GM23338 (cell line): ENCODE measurements at places on chromosomes 12 and 14. TPM values are rescaled to one million over a fixed set of nuclear protein-coding genes. Genes with fewer than 3 reads are reported as not detected.

DNA sequence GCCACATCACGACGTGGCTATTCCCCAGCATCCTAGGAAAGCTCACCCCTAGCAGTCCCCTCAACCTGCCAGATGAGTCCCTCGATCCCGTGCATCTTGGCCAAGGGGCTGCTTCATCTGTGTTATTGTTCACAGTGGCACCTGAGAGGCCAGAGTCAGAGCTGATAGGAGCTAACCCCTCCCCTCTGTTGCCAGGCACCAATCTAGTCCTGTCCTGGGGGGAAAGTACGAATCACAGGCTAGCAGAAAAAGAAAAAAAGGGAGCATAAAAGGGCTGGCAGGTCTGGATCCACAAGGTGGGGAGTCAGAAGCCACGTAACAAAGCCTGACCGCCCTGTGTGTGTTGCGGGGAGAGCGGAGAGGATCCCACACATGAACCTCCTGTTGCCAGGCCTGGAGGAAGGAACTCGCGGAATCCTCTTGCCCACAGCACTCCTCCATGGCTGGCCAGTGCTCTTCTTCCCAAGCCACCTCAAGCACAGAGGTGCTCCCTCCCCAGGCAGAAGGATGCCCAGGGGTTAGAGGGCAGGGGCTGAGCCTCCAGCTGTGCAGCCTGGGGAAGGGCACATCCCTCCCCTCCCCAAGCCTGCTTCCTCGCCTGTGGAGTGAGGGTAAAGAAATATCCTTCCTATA, 91.8 kb downstream of the ITPK1 start:
- DNase-seq, result no peak

DNA sequence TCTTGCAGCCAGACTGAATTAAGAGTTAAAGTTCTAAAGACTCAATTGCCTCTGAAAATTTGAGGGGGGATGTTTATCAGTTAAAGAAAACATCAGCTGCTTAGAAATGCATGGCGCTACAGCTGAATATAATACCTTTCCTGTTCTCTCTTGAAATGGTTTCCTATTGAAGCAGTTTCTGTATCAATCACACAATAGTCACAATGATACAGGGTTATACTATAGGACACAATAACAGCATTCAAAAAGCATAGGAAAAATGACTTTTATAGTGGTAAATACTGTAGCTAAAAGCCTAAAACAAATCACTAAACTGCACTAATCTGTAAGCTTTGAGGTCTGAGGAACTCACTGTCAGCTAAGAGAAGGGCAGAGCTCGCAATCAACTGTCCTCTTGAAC, 15.2 kb downstream of the MDGA2 start:
- no peak for DNase-seq

Gene GPRC5D
- polyA plus RNA-seq, result not detected in 2 replicates

Gene TSPAN19
- polyA plus RNA-seq, result 0.44 and 0.45 TPM in 2 replicates

DNA sequence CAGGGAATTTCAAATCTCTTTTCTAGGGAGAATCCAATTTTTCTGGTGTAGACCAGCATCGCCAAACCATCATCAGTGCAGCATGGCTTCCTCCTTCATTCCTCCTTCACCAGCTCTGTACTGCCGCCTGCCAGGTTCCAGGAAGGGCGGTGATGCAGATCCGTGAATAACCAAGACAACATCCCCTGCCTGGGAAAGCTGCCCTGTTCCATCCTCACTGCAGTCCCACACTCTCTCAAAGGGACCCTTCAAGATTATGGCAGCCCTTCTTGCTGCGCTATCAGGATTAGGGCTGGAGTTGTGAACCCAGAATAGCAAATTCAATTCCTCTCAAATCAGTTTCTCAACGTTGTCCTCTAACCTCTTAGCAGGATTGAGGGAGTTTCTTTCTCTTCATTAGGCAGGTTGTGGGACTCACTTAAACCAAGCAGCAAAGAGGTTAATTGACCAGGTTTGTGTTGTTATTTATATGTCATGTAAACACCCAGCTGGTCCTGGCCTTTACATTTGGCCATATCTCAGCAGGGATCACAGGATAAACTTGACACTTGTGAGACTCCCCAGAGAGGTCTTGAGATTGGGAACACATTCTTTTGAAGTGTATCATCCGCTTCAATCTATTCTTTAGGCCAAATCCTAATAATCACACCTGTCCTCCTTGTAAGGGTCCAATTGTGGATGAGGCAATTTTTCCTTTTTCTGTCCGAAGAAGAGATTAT, 26.2 kb downstream of the TMEM30B start:
- peak; percentile 74 for DNase-seq

Gene FOXG1
- polyA plus RNA-seq, result 0.05 and 0.07 TPM in 2 replicates

- DNase-seq, result peak; percentile 24
These were observed 15.2 kb downstream of the RILPL2 start for GRCh38 chr12:123421314-123421713.

DNA sequence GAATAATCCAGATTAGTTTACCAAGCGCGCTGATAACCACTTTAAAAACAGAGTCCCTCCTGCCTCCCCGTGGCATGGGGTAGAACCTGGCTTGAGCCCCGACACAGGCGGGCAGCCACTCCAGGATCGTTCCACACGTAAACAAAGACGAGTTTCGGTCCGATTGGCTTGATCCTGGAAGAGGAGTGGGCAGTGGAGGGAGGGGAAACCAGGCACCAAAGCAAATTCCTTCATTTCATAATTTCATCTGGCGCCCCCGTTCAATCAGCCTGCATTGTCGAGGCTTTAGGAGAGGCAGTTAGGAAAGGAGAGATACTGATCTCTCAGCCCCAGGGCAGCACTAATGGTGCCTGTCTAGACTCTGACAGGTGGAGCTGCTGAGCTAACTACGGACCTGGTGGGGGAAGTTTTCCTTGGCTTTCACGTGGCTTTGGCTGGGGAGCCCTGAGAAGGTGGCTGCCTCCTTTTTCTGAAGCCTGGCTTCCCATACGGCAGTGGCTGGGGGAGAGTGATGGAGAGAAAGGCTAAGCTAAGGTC, 751 bp upstream of the GPRC5A start:
- peak; percentile 79 for DNase-seq

Gene AICDA
- 0.31 TPM in 1 of 2 replicates, not detected in the other for polyA plus RNA-seq

DNA sequence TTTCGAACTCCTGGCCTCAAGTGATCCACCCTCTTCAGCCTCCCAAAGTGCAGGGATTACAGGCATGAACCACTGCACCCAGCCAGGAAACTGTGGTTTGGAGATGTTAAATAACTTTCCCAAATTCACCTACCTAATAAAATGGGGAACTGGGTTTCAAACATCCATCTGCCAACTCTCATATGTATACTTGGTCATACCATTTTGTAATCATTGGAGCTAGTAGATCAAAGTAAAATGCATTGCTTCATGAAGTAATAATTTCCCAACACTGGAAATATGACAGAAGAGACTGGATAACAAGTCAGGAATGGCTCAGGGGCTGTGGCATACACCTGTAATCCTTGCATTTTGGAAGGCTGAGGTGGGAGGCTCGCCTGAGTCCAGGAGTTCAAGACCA, 5.3 kb upstream of the HECTD1 start:
- DNase-seq, result no peak

DNA sequence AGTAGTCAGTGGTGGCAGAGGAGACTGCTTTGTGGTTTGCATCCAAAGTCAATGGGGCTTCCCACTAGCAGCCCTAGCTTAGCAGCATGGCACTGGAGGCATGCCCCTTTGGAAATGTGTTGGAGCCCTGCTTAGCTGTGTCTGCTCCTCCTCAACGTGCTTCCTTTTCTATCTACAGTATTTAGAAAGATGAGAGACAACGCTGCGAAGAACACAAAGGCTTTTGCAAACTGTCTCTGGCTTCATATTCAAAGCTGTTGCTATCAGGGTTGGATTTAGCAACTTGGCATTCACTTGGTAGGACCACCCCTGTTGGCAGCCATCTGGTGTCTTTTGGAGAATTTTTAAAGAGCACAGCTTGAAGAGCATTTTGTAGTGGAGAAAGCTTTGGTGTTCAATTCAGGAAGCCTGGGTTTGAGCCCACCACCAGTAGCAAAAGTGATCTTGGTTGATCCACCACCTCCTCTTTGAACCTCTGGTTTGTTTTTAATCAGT, 82.1 kb upstream of the CCDC196 start:
- DNase-seq, result no peak

DNA sequence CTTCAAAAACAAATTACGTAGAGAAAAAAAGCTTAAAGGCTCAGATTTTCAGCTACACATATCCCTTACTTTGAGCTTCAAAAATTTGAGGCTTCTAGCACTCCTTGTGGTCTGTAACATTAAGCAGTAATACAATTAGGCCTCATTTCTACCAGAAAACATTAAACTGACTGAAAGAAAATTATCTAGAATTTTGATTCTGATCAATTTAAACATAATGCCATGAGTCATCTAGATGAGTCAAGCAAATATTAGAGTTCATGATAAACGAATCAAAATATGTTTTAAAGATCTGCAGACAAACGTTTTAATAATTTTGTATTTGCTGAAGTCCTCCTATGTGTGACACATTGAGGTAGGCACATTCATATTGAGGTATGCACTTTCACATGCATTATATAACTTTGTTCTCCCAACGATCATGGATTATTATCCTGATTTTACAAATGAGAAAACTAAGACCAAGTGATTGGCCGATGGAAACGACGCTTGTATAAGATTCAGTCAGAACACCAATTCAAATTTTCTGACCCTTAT, 4.3 kb downstream of the OSBPL8 start:
- DNase-seq, result no peak

DNA sequence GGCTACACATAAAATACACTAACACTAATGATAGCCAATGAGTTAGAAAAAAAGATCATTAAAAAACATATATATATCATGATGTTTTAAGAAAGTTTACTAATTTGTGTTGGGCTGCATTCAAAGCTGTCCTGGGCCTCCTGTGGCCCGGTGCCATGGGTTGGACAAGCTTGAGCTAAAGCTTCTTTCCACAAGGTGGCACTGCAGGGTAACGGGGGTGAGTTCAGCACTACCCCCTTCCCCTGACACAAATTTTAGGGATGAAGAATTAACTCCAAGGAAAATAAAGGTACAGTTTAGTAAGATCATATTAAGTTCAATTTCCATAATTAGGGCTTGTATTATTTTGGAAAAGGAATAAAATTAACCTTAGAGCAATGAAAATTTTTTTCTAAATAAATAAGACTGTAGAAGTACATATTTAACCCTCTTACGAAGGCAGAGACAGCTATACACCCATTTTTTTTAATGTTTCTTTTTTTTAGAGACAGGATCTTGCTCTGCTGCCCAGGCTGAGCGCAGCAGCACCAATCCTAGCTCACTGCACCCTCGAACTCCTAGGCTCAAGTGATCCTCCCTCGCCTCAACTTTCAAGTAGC, 38.9 kb downstream of the PPP1R13B start:
- peak; percentile 93 for DNase-seq

DNA sequence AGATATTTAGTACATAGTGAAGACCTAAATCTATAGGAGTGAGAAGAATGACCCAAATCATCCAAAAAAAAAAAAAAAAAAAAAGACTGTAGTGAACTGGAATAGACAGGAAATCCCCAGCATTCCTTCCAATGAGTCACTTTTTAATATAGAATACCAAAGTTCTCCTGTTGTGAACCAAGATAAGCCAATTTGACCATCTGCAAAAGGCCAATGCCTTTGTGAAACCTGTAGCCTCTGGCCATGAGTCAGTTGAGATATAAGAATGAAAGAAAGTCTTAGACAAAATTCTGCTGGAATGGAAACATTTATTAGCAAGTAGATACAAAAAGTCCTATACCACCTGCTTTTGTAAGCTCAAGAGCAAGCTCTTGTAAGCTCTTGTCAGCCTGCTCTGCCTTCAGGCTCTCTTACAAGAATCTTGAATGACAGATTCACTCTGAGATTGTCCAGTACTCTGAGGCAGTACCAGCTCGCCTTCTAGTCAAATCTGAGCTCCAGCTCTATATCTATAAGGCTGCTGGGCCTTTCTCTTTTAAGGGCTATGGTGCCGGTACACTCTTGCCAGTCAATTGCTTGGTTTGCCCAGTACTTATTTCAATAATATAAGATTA, 243.0 kb upstream of the TMTC1 start:
- no peak for DNase-seq

Gene FBXO34
- 7.0 and 9.4 TPM in 2 replicates for polyA plus RNA-seq

- no peak for DNase-seq
These were observed 719 bp downstream of the KRT80 start for GRCh38 chr12:52190860-52191729.

Gene CLEC2D
- polyA plus RNA-seq, result 4.6 and 6.9 TPM in 2 replicates

Gene PMEL
- 64.5 and 68.1 TPM in 2 replicates for polyA plus RNA-seq

Gene PKP2
- polyA plus RNA-seq, result 17.8 and 24.6 TPM in 2 replicates

Gene SOCS2
- 15.5 and 16.1 TPM in 2 replicates for polyA plus RNA-seq

DNA sequence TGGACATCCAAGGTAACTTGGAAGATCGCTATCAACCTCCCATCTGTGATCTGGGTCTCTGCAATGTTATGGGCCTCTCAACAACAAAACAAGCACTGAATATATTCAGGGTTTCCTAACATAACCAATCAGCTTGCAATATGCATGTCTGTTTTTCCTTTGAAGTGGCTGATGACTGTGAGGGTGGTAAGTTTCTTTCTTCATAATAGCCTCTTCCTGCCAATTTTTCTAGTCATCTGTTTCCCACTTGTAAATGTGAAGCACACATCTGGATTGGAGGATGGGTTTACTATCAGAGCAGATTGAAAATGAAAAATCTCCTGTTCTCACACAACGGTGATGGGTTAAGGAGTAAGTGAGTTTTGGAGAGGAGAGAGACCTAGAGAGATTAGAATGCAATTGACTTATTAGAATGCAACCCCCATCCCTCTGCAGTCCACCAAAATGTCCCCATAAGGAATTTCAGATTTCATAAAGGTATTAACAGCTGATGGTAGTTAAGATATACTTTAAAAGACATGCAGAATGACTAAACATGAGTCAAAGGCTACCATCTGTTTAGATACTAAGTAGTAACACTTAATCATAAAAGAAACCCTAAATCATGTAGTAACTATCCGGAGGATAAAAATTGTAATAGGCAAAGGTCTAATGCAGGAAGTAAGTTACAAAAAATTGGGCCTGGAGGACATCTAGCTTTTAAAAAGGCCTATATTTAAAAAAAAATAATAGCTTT, 58.4 kb upstream of the SAV1 start:
- no peak for DNase-seq

DNA sequence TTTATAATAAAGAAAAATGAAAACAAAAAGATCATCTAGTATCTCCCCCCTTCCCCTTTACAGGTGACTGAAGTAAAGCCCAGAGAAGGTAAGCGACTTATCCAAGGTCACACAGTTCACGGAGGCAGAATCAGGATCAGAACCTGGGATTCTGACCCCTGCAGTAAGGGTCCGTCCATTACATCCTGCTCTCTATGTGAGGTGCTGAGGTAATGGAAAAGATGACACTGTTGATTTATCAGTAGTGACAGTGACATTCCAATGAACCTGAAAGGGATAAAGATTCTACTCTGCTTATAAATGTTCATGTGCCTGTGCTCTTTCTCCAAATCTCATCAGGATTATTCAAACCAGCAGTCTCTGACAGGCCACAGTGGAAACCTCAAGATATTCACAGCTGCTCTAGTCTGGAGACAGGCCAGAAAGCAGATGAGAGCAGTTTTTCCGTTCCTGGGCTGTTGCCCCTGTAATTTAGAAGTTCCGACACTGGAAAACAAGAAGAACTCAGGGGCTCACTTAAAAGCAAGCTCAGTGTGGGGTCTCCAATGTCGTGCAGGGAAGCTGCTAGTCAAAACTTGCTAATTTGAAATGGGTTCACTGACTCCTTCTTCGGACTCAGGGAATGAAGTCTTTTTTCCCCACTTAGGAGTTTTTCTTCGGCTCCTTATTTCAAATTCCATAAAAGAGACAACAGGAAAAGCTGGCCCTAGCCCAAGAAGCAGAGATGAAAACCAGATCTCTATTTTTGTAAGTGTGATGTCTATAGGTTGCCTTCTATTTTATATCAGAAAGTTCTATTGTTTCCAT, 131.8 kb upstream of the EEA1 start:
- DNase-seq, result peak; percentile 41

GRCh38 chr14:32542507-32542906, 213.4 kb downstream of the AKAP6 start:
- DNase-seq, result peak; percentile 11

GRCh38 chr14:59679872-59680271, 103.3 kb upstream of the CCDC175 start:
- DNase-seq, result peak; percentile 26
